ENCODE measurements at places on chromosomes 2 and 18.

GRCh38 chr2:187994464-187995331 is 297.0 kb upstream of the GULP1 start:
- no peak for DNase-seq

GRCh38 chr2:105744909-105745853 is at the start of gene NCK2:
NCK2 (plus strand) TSS chr2:105744912; CDS start chr2:105855064, 110,152 bp downstream.
- no peak for DNase-seq

DNA sequence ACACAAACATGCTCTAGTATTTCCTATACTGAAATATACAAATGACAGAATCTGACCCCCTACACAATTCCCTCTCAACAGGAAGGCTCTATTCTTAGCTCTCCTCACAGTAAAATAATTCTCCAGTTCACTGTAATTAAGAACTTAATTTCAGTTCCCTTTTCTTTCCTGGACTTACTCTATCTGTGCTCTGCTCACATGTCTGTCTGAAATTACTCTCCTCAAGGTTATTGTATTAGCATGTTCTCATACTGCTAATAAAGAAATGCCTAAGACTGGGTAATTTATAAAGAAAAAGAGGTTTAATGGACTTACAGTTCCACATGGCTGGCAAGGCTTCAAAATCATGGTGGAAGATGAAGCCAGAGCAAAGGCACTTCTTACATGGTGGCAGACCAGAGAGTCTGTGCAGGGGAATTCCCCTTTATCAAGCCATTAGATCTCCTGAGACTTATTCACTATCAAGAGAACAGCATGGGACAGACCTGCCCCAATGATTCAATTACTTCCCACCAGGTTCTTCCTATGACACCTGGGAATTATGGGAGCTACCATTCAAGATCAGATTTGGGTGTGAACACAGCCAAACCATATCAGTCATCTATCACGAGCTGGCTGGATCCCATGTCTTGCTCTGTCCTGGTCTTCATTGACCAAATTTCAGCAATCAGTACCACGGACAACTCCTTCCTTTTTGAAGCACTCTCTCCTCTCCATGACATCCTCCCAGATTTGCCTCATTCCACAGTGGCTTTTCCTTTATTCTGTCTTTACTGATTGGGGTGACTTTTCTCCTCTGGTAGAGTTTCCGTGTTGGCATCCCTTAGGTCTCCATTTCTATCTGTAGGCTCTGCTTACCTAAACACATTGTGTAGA is 110.9 kb downstream of the GALR1 start:
- DNase-seq: no peak

- no peak for DNase-seq
These were observed 71.3 kb upstream of the PPM1B start for GRCh38 chr2:44097322-44097907.

DNA sequence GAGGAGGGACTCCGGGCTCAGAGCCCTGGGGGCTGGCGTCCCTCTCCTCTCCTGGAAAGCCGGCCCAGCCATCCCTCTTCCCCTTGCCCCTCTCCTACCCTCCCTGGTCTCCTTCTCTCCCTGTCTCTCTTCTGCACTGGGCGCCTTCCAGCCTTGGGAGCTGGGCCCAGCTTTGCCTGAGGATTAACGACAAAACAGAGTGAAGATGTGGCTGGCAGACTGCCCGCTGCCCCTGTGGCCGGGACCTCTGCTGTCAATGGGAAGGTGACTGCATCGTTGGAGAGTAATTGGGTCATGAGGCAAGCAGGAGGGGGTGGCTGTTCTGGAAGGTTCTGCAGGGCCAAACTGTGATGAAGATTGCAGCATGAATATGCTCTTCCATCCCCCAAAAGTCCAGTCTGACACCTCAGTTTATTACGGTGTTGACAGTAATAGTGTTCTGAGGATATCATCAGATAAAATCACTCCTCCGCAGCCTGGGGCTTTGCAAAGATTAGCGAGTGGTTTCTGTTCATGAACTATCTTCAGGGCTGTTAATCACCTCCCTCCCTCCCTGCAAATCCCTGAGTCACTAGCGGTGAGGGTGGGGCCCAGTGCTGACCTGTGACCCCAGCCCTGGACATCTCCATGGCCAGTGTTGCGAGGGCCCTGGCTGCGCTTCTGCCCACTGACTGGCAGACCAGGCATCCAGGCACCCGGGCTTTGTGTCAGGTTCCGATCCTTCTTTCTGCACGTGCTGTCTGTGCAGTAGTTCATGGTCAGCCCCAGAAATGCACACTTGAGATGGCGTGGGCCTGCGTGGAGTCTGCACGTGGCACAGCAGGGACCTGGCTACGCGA is 23.0 kb downstream of the RTP5 start:
- DNase-seq: no peak

GRCh38 chr2:26556309-26557243 is 78.7 kb upstream of the OTOF start:
- no peak for DNase-seq
